ENCODE measurements at places on chromosomes 1 and 21.

DNA sequence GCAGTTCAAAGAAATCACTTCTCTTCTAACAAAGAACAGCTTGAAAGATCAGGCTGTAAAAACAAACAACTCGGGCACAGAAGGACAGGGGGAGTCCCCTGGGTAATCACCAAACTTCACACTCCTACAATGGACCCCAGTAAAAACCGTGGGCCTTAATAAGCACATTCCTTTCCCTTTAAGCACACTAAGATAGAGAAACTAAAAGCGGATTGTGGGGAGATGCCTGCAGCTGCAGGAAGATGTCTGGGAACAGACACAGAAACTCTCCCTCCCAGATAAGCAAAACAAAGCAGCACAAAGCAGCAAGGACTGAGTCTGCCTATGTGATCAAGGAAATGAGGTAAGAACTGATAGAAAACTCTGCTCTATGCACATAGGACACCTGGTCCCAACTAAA, 37.6 kb upstream of the CTBS start:
- no peak for DNase-seq

GRCh38 chr1:226674892-226675714, 64.0 kb downstream of the ITPKB start:
- DNase-seq, result no peak

- DNase-seq, result no peak
These were observed 48.0 kb upstream of the B3GALNT2 start for GRCh38 chr1:235552146-235552716.

DNA sequence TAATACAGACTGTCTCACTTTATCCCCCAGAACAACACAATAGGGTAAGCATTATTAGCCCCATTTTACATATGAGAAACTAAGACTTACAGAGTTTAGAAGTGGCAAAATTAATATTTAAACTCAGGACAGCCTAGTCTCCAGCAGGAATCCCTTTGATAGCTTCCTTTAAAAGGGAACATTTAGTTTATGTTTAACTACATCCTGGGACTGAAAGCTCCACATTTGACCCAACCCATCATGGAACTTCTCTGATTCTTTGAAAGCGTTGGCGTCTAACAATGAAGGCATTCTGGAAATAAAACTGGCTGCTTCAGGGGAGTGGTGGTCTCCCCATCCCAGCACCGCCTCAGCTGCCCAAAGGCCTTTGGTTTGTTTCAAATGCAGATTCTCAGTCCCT, 250.6 kb upstream of the NFIA start:
- DNase-seq, result no peak

DNA sequence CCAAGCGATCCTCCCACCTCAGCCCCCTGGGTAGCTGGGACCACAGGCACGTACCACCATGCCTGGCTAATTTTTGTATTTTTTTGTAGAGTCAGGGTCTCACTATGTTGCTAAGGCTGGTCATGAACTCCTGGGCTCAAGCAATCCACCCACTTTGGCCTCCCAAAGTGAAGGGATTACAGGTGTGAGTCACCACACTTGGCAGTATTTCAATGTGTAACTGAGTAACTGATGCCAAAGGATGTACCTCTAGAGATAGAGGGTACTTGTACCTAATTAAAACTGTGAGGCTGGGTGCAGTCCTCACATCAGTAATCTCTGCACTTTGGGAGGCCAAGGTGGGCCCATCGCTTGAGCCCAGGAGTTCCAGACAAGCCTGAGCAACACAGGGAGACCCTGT, 258.7 kb upstream of the DMRTA2 start:
- DNase-seq, result no peak

- DNase-seq, result no peak
These were observed 15.6 kb upstream of the RAP1A start for GRCh38 chr1:111603979-111604378.

DNA sequence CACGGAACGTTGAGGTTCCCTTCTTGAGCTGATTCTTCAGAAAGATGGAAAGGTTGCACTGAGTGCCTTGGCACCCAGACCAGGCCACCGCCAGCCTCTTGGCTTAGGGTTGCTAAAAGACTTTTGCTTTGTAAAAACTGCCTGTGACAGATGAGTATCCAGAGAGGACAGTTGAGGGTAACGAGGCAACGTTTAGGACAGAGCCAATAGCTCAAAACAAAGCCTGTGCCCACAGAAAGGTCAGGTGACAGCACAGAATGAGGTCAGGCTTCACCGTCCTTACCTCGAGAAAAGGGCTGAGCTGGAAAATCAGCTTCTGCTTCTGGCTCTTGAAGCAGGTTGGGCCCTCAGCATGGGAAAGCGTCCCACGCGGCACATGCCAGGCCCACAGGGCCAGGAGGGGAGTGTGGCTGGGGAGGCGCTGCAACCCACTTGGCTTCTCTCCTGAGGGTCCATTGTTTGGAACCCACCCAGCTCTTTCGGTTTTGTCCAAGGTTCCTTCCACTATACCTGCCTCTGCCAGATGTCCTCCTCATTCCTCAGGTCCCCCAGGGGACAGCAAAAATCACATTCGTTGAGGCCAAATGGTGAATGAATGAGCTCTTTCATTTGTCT, 55.5 kb downstream of the SCCPDH start:
- DNase-seq, result no peak

GRCh38 chr1:211833174-211833820, 2.7 kb upstream of the LPGAT1 start:
- DNase-seq, result no peak

DNA sequence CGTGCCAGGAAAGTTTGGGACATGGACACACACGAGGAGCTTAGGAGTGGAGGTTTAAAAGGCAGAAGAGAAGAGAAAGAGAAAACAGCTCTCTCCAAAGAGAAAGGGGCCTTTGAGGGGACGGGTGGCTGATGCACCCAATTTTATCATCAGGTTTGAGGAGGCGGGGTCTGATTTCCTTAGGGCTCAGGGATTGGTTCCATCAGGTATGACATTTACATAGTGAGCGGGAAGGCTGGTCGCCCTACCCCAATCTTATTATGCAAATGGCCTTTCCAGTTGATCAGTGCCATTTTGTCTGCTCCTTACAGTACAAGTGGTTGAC, 749.1 kb upstream of the TPTE start:
- no peak for DNase-seq

DNA sequence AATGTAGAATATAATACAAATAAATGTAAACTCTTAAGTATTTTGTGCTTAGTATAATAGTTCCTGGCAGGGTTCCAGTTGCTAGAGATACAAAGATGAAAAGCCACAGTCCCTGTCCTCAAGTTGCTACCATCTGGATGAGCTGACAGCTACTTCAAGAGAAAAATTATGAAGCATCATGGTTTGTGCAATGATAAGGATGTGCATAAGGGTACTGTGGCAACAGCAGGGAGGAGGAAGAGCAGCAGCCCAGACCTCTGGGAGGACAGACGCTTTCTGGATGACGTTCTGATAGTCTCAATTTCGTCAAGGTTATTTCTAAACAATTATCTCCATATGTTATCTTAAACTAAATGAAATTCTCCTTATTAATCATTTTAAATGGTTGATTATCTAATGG, 198.9 kb downstream of the NTNG1 start:
- DNase-seq, result no peak

DNA sequence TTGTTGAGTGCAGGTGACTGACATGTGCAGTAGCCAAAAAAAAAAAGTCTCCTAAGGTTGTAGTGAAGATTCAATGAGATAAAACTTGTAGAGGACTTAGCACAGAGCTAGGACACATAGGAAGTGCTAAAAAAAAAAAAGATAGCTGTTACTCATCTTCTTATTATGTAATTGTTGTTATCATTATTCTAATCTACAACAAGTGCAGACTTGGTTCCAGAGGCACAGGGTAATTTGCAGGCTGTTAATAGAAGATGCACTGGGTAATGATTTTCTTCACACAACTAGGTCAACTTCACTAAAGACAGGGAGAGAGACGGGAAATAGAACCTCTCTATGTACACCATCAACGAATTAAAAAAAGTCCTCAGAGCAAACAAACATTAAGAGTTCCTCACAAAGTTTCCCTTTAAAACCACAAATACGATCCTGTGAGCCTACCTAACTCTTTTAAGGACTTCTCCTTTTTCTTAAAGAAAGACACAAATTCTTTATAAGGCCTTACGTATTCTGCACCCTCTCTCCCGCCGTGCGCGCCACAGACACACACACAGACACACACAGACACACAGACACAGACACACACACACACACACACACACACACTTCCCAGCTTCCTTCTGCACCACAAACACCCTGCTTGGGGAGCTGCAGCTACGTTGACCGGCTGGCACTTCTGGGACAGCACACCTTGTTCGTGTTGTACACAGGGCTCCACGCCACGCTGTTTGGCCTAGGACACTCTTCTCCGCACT, 49.8 kb upstream of the GADD45A start:
- DNase-seq, result no peak

DNA sequence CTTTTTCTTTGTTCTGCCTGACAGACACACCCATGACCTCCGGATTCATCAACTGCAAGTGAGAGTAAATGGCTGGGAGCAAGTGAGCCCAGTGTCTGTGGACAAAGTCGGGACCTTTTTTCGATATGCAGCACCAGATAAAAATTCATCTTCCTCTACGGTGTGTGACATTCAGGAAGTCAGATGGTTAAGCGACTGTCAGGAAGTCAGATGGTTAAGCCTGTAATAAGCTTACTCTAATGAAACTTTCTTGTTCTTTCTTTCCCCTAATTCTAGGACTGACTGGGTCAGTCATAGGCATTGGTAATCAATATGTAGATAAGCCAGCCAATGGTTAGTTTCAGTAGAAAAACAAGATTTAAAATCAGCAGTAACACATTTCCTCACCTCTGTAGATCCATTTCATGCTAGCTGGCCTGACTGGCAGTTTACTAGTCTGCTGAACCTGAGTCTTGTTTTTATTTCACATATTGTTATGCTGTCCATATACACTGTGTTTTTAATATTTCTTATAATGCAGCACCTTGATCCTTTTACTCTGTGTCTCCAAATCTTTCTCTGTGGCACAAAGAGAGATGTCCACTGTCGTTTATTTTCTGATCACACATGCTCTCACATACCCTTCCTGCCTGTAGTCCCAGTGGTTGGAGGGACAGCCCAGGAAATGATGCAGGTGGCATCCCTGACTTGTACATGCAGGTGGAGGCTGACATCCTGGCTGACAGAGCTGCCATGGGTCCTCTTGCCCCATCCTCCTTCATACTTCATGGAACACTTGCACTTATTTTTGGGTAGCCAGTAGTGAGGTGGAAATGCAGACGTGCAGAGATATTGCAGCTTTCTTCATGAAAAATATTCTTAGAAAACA, 115.8 kb downstream of the VPS13D start:
- DNase-seq, result no peak

DNA sequence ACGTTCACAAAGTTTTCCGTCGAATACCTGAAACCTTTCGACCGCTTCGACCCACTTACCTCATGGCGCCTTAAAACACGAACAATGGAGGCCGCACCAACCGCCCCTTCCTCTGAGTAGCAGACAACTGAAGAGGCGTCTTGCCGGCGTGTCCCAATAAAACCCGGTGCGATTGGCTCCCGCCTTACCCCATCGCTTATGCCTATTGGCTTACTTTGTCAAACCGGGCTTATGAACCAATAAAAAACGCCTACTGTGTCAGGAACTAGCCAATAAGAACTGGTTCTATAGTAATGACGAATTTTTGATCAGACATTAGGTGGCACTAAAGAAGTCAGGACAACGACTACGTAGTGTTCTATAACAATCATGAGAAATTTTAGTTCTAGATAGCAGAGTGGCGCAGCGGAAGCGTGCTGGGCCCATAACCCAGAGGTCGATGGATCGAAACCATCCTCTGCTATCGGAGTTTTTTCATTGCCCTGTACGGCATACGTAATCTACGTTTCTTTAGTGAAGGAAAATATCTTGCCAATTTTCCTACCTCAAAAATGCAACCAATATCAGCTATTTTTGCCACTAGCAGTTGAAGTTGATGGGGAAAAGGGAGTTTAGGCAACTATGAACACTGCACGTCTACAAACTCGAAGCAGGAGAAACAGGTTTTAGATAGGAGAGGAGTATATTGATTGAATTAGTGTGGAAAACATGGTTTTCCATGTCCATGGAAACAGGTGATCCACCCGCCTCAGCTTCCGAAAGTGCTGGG, at the start of gene ILF2:
Gene ILF2 (minus strand): TSS at position 135 of the 769 bp plus-strand sequence. CDS start 71 bp downstream, at position 64.
- peak; percentile 100 for DNase-seq

DNA sequence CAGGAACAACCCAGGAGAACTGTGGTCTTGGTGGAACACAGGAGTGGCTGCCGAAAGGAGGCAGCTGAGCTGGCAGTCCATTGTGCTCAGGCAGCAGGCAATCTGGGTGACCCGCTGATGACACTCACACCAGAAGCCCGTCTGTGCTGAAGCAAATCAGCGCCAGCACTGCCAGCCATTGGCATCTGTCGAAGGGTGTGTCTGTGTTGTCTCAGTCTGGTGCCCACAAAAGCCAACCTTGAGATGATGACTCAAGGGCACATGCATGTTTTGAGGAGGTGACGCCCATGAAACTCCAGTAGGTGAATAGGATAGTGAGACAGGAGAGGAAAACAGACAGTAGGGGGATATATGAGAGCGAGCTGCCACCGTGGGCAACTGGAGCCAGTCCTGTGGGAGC, 167.3 kb downstream of the KAZN start:
- no peak for DNase-seq

DNA sequence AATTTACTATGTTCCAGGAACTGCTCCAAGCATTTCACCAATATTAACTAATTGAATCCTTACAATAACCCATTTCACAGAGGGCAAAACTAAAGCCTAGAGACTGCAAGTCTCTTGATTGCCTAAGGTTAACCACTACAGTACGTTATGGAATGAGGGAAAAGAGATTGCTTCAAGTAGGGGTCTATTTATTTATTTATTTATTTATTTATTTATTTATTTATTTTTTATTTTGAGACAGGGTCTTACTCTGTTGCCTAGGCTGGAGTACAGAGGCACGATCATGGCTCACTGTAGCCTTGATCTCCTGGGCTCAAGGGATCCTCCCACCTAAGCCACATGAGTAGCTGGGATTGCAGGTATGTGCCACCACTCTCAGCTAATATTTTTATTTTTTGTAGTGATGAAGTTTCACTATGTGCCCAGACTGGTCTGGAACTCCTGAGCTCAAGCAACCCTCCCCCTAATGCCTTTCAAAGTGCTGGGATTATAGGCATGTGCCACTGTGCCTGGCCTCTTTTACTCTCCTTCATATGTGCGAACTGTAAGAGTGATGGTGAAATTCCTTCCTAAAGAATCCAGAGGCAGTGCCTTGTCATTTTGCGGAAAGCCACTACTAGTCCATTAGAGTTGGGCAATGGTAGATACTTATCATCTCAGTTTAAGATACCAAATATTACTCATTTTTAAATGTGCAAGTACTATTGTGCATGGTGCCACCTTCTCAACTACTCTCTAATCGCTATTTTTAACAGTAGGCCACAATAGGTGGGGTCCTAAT, 65.7 kb upstream of the CYP2J2 start:
- DNase-seq, result no peak

- DNase-seq, result no peak
These were observed 109.9 kb downstream of the LYPLAL1 start for GRCh38 chr1:219283541-219283940.

- no peak for DNase-seq
These were observed 109.6 kb upstream of the GJB5 start for GRCh38 chr1:34645109-34645688.
